Osteoblast (primary cell): ENCODE measurements at places on chromosomes 7 and 10. TPM values are rescaled to one million over a fixed set of nuclear protein-coding genes. Genes with fewer than 3 reads are reported as not detected.

GRCh38 chr10:33660329-33660728 is 325.9 kb upstream of the NRP1 start:
- H3K36me3 ChIP-seq = no peaks in the 10 kb centered on the region
- peaks cover 9% of the 10 kb centered on the region for H3K4me1 ChIP-seq
- DNase-seq = no peak
- H3K27me3 ChIP-seq = no peaks in the 10 kb centered on the region
- H3K4me3 ChIP-seq = no peak overlapping the region

GRCh38 chr10:74103560-74104258 is 46.9 kb downstream of the AP3M1 start:
- no peak overlapping the region for H3K27ac ChIP-seq
- H3K4me1 ChIP-seq = no peaks in the 10 kb centered on the region
- DNase-seq = no peak
- H3K36me3 ChIP-seq = peaks cover 89% of the 10 kb centered on the region

- DNase-seq = no peak
- no peak overlapping the region for H3K4me3 ChIP-seq
- no peaks in the 10 kb centered on the region for H3K27me3 ChIP-seq
- no peaks in the 10 kb centered on the region for H3K4me1 ChIP-seq
- H3K27ac ChIP-seq = no peak overlapping the region
These were observed 23.4 kb upstream of the CASD1 start for GRCh38 chr7:94486216-94486615.

GRCh38 chr10:133009218-133009950 is 67.0 kb upstream of the CFAP46 start:
- H3K4me1 ChIP-seq = no peaks in the 10 kb centered on the region
- H3K27me3 ChIP-seq = no peaks in the 10 kb centered on the region
- no peak for DNase-seq
- no peaks in the 10 kb centered on the region for H3K36me3 ChIP-seq

Gene ARMC3
- total RNA-seq = under 0.01 TPM in 1 of 2 replicates, not detected in the other
